ENCODE measurements at places on chromosomes 7 and 10.

DNA sequence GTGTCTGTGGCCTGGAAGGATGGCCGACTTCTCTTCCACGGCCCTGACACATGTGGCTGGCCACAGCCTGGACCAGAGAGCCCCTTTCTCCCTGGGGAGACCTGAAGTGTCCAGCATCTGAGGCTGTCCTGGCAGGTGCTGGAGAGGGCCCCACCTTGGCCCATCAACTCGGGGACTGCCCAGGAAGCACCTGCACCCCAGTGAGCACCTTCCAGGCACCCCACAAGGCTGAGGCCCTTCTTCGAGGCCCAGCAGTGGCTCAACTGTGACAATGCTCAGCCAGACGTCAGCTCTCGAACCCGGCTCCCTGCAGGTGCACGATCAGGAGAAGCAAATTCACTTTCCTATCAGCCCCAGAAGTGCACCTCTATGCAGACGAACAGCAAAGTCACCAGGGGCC, 24.3 kb downstream of the RGS10 start:
- no peak for DNase-seq

GRCh38 chr7:29920491-29920890, 69.1 kb downstream of the SCRN1 start:
- DNase-seq = no peak

DNA sequence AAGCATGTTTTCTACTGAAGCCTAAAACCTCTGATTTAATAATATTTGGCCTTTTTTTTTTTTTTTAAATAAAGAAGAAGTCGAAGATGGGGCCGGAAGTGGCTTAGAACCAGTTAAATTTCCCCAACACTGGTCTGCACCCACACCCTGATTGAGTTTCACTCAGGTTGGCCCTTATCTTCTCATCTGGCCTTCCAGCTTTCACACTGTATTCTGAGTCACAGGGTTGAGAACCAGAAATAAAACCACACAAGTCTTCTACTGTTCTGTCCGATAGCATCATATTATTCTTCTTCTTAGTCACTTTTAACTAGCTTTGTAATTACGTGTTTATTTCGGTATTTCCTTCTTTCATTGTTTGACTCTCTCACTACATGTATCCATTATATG, 9.9 kb downstream of the ZNF365 start:
- DNase-seq = no peak

GRCh38 chr10:26579256-26580063, 118.0 kb upstream of the PDSS1 start:
- DNase-seq = no peak

DNA sequence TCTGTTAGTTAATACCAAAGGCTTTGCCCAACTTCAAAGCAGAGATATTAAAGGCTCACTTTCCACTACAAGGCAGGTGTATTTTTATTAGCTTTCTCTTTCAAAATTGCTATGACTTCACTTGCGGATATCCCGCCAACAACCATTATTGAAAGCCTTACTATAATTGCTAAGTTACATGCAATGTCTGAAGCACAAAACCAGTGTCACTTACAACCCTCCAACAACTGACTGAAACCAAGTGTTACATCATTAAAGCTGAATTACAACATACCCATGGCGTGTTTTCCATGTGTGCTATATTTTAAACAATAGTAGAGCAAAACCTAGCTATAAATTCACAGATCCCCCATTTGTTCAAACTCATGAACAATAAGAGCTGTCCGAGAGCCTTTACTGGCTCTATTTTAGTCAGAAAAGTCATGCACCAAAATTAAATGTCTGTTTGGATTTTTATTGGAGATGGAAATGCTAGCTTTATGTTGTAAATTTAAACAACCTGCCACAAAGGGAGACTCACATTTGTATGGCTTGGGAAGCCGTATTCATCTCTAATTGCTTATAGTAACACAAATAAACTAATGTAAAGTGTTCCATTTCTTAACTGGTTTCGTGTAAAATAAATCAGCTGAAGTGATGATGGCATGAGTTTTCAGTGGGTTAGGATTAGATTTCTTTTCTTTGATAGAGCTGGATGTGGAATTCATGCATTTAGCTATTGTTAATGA, 227.1 kb downstream of the AGMO start:
- no peak for DNase-seq

DNA sequence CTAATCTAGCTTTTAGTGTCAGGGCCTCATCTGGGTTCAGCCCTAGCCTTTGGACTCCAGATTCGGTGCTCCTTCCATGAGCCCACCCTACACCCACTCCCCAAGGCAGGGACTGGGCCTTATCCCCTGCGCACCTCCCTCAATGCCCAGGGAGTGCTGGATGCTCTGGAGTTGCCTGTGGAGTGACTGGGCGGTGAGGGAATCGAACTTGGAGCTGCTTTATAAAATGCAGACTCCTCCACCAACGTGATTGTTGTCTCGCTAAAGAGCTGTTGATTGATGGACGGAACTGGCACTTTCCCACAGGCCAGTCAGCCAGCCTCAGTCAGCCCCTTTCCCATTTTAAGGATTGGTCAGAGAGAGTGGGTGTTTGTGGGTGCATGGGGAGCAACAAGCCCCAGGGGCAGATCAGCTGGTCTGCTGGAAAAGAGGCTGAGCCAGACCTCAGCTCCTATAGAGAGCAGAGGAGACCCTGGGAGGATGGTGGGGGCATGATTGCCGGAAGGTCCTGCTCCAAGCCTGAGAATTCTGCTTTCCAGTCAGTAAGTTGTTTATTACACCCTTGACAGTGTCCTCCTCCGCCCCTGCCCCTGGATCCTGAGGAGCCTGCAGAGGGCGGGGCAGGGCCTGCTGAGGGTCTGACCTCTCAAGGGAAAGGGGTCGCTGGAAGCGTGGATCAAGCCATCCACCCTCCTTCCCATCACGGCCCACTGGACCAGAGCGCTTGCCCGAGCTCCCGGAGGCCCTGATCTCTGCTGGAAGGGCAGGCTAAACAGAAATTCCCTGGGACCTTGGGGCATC, 16.7 kb downstream of the UNC5B start:
- DNase-seq = no peak

- DNase-seq = no peak
These were observed 15.9 kb upstream of the KCNIP2 start for GRCh38 chr10:101859530-101859929.

GRCh38 chr10:60282771-60283353, 106.8 kb downstream of the ANK3 start:
- DNase-seq = no peak

- DNase-seq = no peak
These were observed 57.5 kb downstream of the INSIG1 start for GRCh38 chr7:155355176-155355575.
